ENCODE measurements at places on chromosomes 6 and 20.
A peak's percentile ranks its signal among the peaks of the same experiment; 100 is the strongest.

GRCh38 chr6:133632206-133632605, 256.7 kb upstream of the TCF21 start:
- DNase-seq = no peak

GRCh38 chr20:16671753-16672152, 58.1 kb upstream of the SNRPB2 start:
- no peak for DNase-seq

DNA sequence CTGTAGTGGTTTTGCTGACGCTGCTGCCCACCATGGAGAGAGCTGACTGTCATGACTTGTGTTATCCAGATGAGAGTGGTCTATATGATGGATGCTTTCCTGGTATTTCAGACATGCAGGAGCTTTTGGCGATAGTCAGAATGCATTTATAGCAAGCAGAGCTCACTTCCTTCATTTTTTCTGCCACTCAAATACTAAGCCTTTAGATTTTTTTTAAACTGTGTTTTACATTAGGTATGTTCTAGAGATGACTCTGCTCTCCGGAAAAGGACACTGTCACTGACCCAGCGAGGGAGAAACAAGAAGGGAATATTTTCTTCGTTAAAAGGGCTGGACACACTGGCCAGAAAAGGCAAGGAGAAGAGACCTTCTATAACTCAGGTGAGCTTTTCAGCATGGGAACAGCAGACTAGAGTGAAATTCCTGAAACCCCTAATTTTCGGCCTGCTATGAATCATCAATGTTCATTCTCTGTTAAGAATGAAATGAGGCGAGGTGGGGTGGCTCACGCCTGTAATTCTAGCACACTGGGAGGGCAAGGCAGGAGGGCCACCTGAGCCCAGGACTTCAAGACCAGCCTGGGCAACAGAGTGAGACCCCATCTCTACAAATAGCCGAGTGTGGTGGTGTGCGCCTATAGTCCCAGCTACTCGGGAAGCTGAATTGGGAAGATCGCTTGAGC, 98.6 kb upstream of the CLDN20 start:
- no peak for DNase-seq

DNA sequence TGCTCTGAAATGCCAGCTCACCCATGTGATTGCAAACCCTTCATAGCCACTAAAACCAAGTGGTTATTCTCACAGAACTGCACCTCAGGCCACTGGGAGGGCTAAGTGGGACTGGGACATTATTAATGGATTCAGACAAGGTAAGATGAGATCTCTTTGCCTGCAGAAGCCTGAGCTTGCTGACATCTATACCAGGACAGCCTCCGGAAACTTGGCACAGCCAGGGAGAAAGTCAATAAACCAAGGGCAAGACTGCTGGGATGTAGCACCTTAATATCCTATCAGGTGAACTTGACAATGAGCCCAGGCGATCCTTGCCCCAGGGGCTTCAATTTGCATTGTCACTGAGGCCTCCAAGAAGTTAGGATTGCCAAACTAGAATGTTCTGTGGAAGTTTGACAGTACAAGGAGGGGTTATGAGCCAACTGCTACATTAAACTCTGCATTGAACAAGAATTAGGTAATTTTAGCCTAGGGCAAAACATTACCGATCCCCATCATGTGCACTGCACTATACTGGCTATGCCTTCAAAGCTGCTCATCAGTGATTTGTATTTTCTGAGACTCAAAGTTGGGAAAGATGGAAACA, 60.1 kb upstream of the RALGAPA2 start:
- DNase-seq = no peak

DNA sequence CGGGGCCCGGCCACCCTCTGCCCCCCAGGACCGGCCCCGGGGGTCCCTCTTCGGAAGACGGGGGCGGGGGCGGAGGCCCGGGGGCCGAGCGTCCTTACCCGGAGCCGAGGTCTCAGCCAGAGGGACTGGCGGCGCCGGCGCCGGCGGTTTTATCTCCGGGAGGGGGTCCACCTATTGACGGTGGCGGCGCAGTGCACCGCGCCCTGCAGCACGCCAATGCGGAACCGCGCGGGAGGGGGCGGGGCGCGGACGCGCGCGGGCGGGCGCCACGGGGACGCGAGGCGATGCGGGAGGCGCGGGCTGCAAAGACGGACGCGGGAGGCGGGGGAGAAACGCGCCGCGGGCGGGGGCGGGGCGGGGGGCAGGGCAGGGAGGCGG, at the start of gene EEF1A2:
Gene EEF1A2 (minus strand): TSS at position 124 of the 378 bp plus-strand sequence. CDS start 1,320 bp downstream, outside the sequence.
- no peak for DNase-seq

GRCh38 chr6:155107432-155108069, 112.4 kb downstream of the TIAM2 start:
- no peak for DNase-seq

DNA sequence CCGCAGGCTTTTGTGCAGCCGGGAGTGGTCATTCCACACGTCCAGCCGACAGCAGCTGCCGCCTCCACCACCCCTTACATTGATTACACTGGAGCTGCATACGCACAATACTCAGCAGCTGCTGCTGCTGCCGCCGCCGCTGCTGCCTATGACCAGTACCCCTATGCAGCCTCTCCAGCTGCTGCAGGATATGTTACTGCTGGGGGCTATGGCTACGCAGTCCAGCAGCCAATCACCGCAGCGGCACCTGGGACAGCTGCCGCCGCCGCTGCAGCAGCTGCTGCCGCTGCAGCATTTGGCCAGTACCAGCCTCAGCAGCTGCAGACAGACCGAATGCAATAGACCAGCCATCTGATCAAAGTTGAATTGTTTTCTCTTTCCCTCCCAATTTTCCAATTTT, 10.6 kb downstream of the RBM24 start:
- no peak for DNase-seq

DNA sequence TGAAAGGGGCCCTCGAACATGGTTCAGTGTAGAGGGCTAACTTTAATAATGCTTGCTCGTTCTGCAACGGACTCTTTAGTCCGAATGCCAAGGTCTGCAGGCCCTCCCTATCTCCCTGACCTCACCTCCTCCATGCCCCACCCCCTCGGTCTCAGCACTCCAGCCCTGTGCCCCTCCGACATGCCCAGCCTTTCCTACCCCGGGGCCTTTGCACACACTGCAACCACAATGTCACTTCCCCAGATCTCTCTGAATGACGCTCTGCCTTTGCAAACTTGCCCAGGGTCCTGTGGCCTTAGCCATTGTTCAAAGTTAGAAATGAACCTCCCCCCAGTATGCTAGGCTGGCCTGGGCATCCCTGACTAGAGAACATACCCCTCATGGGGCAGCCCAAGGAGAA, 50.0 kb upstream of the NFATC2 start:
- DNase-seq = no peak

GRCh38 chr6:20212392-20213111, at the start of gene MBOAT1:
Gene MBOAT1, minus strand, starts transcription at chr6:20212469. Its CDS starts 235 bp downstream, at chr6:20212234.
- peak; percentile 51 for DNase-seq

DNA sequence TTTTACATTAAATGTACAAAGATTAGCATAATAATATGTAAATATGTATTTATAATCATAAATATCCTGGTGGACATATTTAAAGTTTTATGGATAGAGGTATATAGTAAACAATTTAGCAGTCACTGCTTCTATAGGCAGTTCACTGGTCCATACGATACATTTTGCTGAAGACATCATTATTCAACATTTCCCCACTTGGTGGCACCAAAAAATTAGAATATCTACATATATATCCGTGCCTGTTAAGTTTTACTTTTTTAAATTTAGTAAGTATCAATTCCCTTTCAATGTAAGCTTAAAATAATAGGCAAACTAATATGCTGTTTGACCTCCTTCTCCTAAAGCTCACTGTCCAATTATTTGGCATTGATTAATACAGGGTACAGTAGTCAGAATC, 64.2 kb downstream of the LMBRD1 start:
- no peak for DNase-seq

- no peak for DNase-seq
These were observed 826.6 kb downstream of the MAFB start for GRCh38 chr20:39862470-39862891.

DNA sequence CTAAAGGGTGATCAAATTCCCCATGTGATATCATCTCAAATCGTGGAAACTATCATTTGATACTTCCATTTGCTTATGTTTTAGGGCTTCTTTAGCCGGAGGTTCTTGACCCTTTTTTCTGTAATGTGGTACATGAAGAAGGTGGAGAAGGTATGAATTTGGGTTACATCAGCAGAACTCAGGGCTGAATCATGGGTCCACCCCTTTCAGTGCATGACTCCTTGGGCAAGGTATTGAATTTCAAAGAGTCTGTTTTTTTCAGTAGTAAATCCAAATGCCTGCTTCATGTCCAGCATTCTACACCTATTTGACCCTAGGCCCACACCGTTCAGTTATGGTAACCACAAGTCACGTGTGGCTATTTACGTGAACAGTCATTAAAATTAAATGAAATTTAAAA, 30.6 kb upstream of the QKI start:
- DNase-seq = no peak

DNA sequence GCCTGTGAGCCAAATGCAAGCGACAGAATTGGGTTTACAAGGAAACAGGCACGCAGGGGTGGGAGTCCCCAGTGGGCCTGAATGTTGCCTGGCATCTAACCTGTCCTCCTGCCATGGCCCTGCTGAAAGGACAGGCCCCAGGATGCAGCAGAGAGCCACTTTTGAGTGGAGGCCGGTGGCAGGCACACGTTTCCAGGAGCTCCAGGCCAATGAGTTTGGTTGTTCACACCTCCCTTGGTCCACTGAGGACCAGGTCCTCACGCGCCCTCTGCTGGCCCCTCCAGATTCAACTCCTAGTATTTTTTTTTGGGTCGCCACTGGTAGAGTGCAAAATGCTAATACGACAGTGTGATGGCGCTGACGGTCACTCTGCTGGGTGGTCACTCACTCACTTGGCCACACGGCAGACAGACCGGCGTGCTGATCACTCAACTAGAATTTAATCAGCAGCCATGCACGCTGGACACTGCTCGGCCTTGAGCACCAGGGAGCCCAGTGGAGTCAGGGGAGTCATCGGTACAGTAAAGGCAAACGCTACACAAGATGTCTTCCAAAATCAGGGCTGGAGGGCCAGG, 81.7 kb upstream of the NFATC2 start:
- DNase-seq = no peak

- DNase-seq = no peak
These were observed 10.8 kb upstream of the EEF1E1 start for GRCh38 chr6:8113131-8113654.

DNA sequence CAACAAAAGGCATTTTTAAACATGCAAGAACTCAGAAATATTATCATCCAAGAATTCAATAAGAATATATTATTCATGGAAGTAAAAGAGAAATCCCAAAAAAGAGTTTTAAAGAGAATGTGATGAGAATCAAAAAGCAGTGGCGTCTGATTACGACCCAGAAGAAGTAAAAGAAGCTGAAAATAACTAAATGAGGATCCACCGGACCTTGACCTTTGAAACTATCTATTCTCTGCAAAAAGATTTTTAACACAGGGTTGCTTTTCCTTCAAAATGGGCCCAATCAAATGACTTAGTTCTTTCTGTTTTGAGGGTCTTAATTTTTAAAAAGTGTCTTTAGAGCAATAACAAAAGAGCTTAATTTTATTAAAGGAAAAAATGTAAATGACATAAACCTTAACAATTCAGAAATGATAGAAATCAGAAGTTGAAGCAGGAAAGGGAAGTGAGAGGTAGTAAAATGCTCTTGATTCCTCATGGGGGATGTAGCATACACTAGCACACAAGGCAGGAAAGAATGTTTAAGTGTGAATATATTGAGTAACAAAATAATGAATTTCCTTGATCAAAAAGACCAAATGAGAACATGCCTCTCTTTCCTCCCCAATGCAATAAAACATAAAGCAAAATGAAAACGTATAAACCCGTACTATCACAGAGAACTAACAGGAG, 223.1 kb upstream of the PRDM1 start:
- DNase-seq = no peak

- no peak for DNase-seq
These were observed 37.0 kb downstream of the PRDM1 start for GRCh38 chr6:106122938-106123656.

DNA sequence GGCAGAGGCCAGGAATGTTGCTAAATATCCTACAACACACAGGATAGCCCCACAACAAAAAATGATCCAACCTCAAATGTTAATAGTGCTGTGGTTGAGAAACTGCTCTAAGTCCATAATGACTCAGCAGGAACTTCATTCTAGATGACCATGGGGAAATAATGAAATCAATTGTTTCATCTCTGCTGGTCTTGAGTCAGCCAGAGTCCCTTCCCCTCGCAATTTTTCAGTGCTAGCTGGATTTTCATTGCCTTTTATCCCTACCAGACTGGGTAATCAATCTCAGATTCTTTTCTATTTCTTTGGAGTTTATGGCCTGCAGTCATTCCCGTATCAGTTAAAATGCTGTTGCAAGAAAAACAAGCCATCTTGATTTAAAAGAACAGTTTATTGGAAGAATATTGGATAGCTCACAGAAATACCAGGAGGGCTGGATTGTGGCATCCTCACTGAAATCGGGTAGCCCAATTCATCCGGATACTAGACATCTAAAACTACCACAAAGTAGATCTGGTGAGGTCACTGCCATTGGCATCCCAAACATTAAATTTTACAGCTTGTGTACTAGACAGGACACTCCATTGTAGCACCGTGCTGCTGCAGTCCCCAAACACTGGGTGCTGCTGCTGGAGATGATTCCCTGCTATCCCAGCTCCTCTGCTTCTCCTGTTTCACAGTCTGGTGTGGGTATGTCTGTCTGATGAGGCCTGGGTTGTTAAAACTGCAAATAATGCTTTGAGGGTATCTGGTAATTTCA, 30.3 kb upstream of the POPDC3 start:
- no peak for DNase-seq

GRCh38 chr6:155177363-155177961, 86.4 kb upstream of the CLDN20 start:
- no peak for DNase-seq

DNA sequence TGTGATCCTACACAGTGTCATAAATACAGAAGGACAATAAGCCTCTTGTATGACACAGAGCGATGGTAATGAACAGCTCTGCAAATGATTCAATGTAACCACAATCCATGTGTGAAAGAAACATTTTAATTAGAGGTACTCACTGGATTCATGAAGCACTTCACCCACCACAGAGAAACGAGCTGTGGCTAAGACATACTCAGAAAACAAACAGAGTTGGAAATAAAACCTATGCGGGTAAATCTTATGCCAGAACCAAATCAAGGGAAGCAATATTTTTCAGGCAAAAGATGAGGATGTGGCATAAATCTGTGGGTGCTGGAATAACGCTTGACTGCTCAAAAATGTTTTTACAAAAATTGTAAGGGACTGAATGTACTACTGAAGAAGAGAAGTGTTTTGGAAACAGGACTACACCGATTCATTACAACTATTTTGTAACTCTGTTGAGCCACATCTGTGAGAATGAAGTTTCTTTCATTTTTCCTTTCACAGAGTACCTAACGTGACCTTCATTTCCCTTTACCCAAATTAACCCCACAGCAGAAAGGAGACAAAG, 112.1 kb downstream of the WDR27 start:
- DNase-seq = no peak

DNA sequence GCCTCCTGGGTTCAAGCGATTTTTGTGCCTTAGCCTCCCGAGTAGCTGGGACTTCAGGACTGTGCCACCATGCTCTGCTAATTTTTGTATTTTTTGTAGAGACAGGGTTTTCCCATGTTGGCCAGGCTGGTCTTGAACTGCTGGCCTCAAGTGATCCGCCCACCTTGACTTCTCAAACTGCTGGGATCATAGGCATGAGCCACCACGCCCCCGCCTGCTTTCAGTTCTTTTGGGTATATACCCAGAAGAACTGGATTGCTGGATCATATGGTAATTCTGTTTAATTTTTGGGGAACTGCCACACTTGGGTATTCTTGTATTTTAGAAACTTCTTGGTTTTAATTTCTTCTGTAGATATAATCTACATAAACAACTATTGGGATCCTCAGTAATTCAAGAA, 17.0 kb downstream of the CDS2 start:
- DNase-seq = no peak
